Frontal cortex (tissue), 4 donors: ENCODE measurements at places on chromosomes 4 and X.
A peak's percentile ranks its signal among the peaks of the same experiment; 100 is the strongest.

DNA sequence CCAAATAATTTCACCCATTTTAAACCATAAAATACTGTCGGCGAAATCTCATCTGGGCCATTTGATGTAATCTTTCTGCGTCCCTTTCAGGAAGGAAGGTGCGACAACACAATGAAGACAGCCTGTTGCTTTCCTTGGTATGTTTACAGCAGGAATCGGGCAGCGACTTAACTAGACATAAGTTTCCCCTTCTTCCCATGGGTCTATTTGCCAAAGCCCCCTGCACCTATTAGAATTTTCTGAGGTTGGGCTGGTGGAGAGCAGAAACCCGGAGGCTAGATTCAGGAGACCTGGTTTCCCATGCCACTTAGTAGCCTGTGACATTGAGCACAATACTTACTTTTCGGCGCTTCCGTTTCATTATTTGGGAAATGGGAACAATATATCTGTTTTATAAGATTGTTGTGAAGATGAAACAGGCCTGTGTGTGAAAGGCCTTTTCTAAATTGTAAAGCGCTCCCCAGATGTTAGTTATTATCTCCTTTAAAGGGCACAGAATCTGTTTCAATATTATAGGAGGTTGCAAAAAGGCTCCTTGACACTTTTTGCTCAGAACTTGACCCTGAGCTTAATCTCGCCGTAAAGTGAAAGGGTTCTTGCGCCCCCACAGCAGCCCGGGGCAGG, 552 bp upstream of the AFF1 start:
- DNase-seq, result no peak

DNA sequence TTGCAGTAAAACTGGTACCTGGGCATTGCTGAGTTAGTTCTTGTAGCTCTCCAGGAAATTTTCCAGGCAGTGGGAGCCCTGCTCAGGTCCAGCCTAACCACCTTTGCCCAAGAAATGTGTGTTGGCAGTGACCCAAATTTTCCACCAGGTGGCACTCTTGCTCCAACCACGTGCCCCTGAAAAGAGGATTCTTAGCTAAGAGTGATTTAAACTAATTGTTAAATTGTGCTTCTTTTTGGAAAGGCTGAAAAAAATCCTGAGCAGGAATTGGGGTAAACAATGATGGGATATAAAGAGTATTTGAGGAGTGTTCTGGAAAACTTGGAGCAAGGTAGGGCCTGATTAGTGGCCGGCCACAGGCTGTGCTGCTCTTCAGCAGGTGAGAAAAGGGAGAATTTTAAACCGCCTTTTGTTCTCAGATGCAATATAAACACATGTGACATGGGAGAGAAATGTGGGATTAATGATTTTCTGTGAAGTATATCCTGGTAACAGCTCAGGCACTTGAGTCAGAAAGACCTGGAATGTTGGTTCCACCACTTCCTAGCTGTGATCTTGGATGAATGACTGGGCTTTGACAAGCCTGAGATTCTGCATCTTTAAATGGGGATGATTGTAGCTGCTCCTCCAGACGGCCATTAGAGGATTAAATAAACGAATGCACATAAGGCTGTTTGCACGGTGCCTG, 219.6 kb downstream of the PTTG2 start:
- DNase-seq, result peak; percentile 68

DNA sequence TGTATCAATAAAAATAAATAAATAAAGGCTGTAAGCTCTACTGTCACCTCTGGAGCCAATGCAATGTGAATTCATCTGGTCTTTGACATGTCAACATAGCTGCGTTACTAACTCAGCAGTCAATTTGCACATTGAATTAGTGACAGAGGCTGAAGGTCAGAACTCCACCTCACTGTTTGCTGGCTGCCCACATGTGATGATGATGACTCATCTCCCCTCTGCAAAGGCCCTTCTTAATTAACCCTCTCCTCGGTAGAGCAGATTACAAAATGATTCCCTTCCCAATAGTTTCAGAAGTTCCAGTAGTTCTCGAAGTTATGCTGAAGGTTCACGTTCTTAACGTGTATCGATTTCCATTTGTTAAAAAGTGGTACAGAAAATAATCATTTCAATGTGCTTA, 1626.0 kb upstream of the TENM3 start:
- DNase-seq, result no peak

DNA sequence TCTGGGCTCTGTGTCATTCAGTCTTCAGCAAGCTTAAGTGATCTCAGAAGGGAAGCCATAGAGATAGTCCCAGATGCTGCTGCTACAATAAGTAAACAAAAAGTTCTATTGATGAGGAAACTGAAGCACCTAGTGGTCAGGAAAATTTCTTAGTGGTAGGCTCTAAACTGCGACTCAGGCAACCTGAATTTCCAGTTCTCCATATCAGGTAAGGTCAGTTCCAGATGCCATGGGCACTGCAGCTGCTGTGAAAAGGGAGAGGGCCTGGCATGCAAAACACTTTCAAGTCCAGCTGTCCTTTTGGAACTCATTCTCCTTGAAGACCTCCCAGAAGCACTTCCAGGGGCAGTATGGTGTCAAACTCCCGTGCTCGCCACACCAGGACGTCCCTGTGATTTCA, 46.2 kb downstream of the REELD1 start:
- no peak for DNase-seq

GRCh38 chr4:160038615-160039014, 935.7 kb downstream of the RAPGEF2 start:
- DNase-seq, result no peak
